LoVo (cell line): ENCODE measurements at places on chromosomes 5 and 9.

DNA sequence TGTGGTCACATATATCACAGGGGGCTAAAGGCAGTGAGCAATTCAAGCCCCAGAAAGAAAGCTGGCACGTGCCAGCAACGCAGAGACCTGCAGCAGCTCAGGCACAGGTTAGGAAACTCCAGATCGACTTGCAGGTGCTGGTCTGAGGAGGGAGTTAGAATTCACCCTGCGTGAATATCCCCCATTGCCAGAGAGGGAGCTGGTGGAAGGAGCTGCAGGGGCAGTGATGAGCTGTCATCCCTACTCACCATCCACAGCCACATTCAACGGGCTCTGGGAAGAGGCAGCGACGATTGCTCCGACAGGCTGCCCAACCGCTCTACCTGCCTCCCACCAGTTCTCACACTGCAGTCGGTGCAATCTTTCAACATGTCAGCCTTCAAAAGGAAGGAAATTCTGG is 40.8 kb upstream of the CLK4 start:
- DNase-seq = no peak

GRCh38 chr9:86713470-86713869 is 233.8 kb downstream of the GAS1 start:
- DNase-seq = no peak

- no peak for DNase-seq
Observed at GRCh38 chr5:143213851-143214363, 189.6 kb downstream of the NR3C1 start.

DNA sequence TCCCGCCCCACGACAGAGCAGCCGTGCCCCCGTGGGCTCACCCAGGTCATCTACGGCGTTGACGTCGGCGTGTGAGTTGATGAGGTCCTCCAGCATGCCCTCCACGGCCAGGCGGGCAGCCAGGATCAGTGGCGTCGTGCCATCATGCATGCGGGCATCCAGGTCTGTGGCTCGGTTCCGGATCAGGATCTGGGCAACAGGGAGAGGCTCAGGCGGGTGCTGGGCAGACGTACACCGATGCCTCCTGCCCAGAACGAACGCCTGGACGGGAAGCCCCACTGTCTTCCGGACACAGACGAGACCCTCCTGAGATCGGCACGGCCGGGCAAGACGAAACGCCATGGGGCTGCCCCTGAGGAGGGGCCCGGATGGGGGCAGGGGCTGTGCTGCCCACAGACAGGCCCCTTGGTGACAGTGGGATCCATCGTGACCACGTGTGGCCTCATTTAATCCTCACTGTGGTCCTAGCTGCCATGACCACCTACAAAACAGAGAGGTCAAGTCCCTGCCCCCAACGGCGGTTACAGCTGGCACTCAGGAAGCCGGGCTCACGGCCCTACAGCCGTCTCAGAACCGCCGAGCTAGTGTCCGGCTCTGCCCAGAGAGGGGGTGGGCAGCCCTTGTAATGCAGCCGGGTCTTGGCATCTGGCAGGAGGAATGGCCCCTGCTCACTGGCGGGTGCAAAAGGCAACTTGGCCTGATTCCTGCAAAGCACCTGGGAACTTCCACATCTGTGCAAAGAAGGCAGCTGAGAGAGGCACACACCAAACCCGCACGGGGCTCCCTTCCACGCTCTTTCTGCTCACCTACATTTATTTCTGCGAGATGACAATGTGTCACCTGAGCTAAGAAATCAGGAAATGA is 16.5 kb upstream of the SEC16A start:
- no peak for DNase-seq

DNA sequence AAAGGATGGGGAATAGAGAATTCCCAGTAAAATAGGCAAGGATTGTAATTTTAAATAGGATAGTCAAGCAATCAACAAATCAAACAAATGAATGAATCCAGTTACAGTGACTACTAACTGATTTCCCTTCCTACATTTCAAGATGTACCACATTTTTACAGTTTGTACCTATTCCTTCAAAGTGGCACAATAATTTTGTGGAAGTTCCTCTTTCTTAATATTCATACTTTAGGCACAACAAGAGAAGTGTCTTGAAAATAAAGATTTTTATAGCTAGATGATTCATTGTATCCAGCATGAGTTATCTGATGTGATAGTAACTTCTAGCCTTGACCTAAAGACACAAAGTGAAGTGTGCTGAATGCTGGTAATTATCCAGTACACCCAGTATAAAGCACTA is 122.2 kb upstream of the ACOT12 start:
- DNase-seq = no peak

- DNase-seq = no peak
Observed at GRCh38 chr9:93592008-93592642, 15.7 kb downstream of the PHF2 start.

GRCh38 chr5:8685704-8686103 is 816.8 kb downstream of the MTRR start:
- no peak for DNase-seq

DNA sequence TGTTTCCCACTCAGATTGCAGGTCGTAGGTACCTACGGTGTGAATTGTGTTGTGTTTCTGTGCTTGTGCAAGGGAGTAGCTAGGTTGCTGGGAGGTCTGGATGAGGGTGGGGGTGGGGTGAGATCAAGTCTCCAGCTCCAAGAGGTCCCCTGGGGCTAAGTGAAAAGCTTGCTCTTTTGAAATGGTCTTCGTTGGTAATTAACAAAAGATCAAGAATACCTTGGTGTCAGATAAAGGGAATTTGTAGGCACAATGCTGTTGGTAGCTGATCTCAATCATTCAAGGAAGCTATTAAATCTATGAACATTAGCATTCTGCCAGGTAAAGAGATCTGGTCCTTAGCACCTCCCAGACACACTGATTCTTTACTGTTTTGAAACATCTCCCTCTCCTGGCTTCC is 928 bp upstream of the PCDHGC4 start:
- no peak for DNase-seq

DNA sequence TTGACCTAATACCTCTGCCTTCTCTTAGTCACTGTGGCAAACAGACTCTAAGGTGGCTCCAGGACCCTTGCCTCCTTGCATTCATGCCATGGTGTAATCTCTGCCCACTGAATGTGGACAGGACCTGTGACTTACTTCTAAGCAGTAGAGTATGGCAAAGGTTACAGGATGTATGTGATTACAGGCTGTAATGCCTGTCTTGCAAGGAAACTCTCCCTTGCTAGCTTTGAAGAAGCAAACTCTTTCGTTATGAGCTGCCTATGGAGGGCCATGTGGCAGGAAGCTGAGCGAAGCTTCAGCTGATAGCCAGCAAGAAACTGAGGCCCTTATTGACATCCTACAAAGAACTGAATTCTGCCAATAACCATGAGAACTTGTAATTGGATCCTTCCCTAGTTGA is 103.3 kb upstream of the HMHB1 start:
- no peak for DNase-seq

GRCh38 chr5:157535042-157535865 is 40.3 kb downstream of the ADAM19 start:
- no peak for DNase-seq

GRCh38 chr9:121253821-121254501 is 14.0 kb upstream of the GSN start:
- no peak for DNase-seq

DNA sequence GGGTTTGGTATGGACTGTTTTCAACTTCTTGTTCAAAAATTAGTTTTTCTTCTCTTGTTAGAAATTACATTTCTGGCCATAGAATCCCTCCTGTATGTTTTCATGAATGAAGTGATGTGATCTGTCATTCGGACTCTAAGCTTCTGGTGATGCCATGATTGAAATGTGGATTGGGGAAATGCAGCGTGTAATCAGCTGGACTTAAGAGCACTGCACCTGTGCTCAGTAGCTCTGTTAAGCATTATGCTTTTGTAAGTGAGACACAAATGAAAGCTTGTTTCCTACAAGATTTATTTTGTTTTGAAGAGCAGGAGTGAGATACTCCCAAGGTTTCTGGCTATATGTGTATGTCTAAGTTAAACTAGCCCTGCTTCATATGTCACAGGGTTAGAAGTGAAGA is 24.0 kb upstream of the FAM120AOS start:
- no peak for DNase-seq

GRCh38 chr5:112914584-112914983 is 7.4 kb downstream of the REEP5 start:
- no peak for DNase-seq

GRCh38 chr9:75962013-75962661 is 71.7 kb downstream of the PCSK5 start:
- peak; percentile 11 for DNase-seq

DNA sequence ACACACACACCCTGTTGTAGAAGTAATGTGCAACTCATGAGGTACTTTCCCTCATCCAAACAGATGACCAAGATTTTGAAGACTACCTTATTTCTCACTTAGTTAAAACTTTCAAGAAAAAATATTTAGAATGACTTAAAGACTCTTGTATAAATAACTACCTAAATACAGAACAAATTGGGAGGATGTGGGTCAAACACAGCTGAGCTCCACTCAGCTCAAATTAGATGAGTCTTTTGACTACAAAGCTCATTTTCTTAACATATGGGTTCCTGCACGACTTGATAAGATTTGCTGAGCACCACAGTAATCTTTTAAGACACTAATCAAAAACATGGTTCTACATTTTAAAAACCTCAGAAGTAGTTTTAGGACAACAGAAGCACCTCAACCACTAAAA is 8.9 kb downstream of the MTX3 start:
- no peak for DNase-seq

DNA sequence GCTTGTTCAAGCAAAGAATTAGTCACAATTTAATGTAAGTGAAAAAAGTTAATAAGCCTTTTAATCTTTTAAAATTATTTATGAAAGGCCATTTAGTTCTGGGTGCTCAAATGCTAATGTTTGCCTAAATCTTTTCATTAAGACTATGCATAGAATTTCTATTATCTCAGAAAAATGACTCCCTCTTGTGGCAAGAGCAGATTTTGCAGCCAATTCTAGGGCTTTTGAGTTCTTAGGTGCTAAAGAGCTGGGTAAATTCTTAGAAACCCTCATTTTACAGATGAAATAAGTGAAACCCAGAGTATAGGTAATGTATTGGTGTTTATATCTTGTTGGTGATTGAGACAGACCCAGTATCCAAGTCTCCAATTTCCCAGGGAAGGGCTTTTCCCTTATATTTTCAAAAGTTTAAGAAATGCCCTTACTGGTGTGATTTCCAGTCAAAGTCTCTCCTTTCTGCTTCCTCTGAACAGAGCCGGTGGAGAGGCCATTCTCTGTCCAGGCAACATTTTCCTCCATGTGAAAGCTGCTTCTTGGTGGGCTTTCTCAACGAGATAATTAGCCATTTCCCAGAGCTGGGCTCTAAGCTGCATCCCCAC is 24.1 kb upstream of the PCSK5 start:
- DNase-seq = peak; percentile 55

DNA sequence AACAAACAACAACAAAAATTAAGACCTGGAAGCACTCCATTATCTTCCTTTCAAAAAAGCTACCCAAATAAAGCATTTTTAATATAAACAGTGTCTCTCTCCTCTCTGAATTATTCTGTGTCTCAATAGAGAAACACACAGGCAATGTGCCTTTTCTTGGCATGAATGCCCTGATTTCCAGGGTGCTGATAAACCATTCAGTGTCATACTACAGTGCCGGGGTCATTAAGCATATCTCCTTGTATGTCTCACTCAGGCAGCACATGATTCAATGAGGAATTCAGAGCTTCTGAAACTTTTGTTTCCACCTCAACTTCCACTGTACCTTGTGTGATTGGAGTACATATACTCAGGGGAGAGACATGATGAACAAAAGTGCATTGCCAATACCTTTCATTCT is 294.0 kb upstream of the SLC24A2 start:
- no peak for DNase-seq

- no peak for DNase-seq
Observed at GRCh38 chr9:33109850-33110595, 33.5 kb upstream of the SMU1 start.

- peak; percentile 5 for DNase-seq
Observed at GRCh38 chr9:116549786-116550660, 137.1 kb upstream of the TRIM32 start.

GRCh38 chr5:88880201-88880600 is 2.8 kb downstream of the MEF2C start:
- DNase-seq = no peak

- no peak for DNase-seq
Observed at GRCh38 chr5:26339576-26339975, 698.8 kb downstream of the CDH9 start.

- DNase-seq = no peak
Observed at GRCh38 chr5:78367318-78367991, 7.0 kb downstream of the SCAMP1 start.

- no peak for DNase-seq
Observed at GRCh38 chr5:58974601-58975000, 391.7 kb downstream of the RAB3C start.

DNA sequence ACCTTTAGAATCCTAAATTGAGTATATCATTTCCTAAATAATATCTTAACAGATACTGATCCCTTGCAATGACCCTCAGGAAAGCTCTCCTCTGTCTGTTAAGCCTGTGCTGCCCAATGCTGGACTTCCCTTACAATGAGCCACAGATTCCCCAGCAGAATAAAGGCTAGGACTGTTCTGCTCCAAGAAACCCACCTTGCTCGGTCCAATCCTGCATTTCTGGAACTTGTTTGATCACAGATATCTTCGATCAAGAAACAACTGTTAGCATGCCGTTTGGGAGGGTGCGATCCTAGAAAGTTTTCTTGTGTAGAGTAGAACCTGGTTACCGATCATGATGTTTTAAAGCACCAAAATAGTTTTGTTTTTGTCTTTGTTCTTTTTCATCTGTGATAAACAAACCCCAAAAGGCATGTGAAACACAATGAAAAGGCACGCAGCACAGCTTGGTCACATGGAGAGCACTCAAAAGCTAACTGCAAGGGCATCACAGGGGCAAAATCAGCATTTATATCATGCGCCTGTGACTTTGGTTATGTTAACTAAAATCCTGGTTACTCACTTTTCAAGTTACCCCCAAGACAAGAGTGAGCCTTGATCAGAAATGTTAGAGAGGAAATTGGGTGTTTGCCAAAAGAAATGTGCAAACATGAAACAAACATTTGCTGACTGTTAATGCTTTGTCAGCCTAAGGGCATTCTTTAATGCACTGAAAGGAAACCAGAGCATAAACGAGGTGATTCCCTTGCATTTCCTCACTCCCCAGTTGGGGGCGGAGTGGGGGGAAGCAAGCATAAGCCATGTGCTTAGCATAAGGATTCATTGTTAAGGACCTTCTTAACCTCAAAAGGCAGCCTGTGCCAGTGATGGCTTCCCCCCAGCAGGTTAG is 61.9 kb upstream of the ADAMTS16 start:
- DNase-seq = no peak

GRCh38 chr5:35857606-35858205 is 1.0 kb downstream of the IL7R start:
- DNase-seq = peak; percentile 62

- peak; percentile 6 for DNase-seq
Observed at GRCh38 chr9:70054521-70054920, 10.9 kb downstream of the MAMDC2 start.

DNA sequence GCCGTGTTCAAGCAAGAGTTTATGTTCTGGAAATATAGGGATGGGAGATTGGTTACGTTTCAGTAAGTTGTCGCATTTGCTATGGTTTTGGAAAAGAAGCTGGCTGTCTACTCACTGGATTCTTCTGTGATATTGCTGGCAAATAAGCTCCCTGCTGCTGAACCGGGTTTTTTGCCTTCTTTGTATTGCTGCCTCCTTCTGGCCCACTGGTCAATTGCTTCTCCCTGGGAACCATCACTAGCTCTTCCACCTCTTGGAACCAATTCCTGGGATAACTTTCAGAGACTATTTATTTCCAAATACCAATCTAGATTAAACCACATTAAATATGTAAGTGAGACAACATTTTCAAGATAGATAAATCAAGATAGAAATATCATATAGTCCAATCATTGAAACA is 43.0 kb downstream of the NUDT12 start:
- no peak for DNase-seq

GRCh38 chr5:177018341-177018740 is 4.2 kb upstream of the ZNF346 start:
- DNase-seq = no peak
